Stimulated activated CD4-positive, alpha-beta T cell treated with anti-CD3 and anti-CD28 coated beads, Interleukin-4, amount 100 ng/mL, for 1 hour (primary cell): ENCODE measurements at places on chromosomes 16 and 17.
A peak's percentile ranks its signal among the peaks of the same experiment; 100 is the strongest.

DNA sequence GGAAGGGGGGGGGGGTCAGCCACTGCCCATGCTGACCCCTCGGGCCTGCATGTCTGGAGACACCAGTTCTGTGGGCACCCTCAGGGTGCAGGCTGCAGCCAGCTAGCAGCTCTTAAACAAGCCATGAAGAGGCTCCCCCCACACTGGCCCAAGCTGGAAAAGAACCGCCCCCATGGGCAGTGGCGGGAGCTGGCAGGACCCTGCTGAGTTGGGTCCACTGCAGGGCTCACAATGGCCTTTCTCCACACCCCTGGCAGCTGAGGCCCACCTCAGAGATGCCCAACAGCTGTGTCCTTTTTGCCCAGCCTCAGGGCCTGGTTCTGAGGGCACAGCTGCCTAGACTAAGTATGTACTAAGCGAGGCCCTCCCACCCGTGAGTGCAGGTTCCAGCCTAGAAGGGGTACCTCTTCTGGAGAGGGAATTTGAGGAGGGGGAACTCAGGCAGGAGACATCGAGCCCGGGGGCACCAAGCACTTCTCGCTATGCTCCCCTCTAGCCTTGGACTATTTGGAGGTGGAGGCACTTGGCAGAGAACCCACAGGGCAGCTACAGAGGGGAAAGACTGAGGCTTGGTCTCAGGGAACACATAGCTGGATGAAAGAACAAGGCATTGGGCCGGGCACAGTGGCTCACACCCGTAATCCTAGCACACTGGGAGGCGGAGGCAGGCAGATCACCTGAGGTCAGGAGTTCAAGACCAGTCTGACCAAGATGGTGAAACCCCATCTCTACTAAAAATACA lies 3.2 kb downstream of the THRA start:
- no peak for DNase-seq

GRCh38 chr17:41428591-41429291 lies 4.4 kb upstream of the KRT37 start:
- DNase-seq, result no peak

GRCh38 chr16:18959031-18959505 lies 24.7 kb upstream of the TMC7 start:
- no peak for DNase-seq

DNA sequence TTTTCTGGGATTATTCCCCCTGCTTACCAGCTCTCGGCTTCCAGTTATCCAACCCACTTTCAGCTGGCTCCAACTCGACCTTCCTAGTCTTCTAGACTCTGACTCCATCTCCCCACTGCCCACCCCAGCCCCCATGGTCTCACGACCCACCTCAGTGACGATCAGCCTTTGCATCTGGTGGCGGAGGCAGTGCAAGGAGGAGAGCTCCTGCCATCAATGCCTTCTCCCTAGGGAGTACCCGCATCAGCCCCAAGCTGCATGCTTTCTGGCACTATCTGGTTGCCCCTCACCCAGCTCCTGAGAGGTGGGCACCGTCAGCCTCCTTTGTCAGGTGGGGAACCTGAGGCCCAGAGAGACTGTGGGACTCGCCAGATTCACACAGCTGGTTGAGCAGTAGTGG lies 72.6 kb upstream of the RPL38 start:
- no peak for DNase-seq

DNA sequence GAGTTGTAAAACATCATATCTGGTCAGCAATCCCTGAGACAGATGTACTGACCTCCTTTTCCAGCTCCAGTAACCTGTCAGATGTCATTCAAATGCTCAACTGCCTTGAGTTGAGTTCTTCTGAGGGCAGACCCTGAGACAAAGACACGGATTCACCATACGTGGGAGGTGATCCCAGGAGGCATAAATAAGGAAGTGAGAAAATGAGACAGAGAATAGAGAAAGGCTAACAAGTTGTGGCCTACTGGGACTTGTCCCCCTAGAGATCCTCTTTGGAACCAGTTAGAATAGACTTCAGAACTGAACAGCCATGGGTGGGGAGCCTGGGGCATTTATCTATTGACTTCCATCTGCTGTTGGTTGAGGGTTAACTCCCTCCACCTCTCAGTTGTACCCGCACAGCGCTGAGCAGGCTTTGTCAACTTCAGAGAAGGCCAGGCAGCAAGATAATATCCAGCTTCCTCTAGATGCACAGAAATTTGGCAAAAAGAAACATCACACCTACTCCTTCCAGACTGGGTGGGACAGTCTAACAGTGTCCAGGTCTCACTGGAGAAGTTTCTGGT lies 123.0 kb upstream of the DYNLRB2 start:
- no peak for DNase-seq

- DNase-seq, result no peak
Observed at GRCh38 chr17:34532281-34533065, 46.9 kb upstream of the TMEM132E start.

- no peak for DNase-seq
Observed at GRCh38 chr17:46889992-46890564, 32.9 kb upstream of the GOSR2 start.

DNA sequence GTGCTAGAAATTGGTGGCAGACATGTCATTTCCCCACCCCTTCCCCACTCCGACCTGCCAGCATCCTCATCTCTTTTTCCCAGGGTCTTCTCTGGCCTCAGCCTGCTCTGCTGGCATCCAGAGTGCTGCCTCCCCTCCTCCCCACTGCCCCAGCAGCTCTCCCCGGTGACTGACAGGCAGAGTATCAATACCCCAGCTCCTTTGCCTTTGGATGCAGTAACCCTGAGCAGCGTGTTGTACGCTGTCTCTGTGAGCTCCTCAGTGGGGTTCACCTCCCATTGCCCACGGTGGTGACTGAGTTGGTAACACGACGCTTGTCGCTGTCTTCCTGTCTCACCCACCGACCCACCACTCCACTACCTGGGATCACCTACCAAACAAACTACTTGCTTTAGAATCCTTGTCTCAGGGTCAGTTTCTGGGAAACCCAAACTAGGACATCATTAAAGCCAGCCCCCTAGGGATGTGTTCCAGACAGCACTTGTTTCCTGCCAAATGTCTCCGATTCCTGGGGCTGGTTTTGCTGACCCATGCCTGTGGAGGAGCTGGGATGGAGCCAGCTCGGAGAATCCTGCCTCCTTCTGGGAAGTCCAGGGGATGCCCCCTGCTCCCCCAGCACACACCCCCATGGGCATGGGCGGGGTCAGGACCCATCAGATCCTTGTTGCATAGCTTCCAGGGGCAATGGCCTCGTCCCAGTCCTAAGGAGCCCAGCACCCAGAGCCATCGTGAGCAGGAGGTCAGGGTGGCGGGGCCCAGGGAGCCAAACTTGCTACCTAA lies 8.3 kb upstream of the SBK1 start:
- DNase-seq, result no peak

- DNase-seq, result peak; percentile 93
Observed at GRCh38 chr17:76726231-76726775, at the start of gene JMJD6. TSS of gene JMJD6 (minus strand) at chr17:76726606. CDS start at chr17:76726475, 131 bp downstream.

- no peak for DNase-seq
Observed at GRCh38 chr17:63024716-63025115, 58.7 kb downstream of the TANC2 start.

GRCh38 chr16:71943887-71944286 lies 48.6 kb downstream of the IST1 start:
- DNase-seq, result no peak

- DNase-seq, result no peak
Observed at GRCh38 chr16:3175157-3176093, 12.6 kb upstream of the OR1F1 start.

- no peak for DNase-seq
Observed at GRCh38 chr16:81014672-81015071, 7.7 kb downstream of the CENPN start.

DNA sequence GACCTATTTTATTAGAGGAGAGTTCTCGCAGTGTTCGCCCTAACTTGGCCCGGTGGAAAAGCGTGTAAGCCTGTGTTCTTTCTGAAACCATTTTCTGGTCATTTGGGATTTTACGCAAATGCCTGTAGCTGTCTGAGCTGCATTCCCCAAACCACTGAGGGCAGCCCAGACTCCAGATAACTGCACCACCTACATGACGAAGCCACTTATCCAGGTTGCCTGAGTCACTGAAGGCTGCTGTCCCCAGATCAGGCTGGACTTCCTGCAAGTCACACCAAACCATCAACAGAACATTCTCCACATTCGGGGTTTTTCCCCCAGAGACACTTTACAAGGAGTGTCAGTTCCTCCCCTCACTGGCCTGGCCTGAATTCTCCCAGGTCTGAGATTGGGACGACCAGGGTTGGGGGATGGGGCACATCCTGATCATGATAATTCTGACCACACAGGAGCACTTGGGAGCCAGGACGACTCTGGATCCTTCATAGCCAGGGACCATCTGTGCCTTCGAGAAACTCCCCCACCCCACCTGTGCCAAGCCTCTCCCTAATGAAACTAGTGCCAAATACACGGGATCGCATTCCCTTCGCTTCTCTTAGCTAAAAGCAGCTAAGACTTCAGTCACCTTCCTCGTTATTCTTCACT lies 2.3 kb downstream of the RPRML start:
- no peak for DNase-seq

- no peak for DNase-seq
Observed at GRCh38 chr17:59668816-59669215, 38.4 kb downstream of the PTRH2 start.

- no peak for DNase-seq
Observed at GRCh38 chr17:2048805-2049204, 6.1 kb upstream of the HIC1 start.

- no peak for DNase-seq
Observed at GRCh38 chr16:88553739-88554138, 16.5 kb upstream of the ZC3H18 start.

GRCh38 chr17:39400547-39401411 lies 647 bp downstream of the FBXL20 start:
- DNase-seq, result peak; percentile 20

- no peak for DNase-seq
Observed at GRCh38 chr16:87959391-87959990, 8.3 kb downstream of the BANP start.

GRCh38 chr16:47060596-47060995 lies 83.1 kb downstream of the NETO2 start:
- no peak for DNase-seq

- DNase-seq, result no peak
Observed at GRCh38 chr17:5931616-5932015, 138.6 kb upstream of the WSCD1 start.

DNA sequence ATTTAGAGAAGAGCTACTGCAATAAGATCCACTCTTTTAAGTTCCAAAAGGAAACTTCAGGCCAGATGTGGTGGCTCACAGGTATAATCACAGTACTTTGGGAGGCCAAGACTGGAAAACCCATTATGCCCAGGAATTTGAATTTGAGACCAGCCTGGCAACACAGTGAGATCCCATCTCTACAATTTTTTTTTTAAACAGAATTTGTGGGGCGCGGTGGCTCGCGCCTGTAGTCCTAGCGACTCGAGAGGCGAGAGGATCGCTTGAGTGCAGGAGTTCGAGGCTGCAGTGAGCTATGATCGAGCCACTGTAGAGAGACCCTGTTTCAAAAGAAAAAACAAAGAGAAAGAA lies 793 bp downstream of the COG7 start:
- no peak for DNase-seq

DNA sequence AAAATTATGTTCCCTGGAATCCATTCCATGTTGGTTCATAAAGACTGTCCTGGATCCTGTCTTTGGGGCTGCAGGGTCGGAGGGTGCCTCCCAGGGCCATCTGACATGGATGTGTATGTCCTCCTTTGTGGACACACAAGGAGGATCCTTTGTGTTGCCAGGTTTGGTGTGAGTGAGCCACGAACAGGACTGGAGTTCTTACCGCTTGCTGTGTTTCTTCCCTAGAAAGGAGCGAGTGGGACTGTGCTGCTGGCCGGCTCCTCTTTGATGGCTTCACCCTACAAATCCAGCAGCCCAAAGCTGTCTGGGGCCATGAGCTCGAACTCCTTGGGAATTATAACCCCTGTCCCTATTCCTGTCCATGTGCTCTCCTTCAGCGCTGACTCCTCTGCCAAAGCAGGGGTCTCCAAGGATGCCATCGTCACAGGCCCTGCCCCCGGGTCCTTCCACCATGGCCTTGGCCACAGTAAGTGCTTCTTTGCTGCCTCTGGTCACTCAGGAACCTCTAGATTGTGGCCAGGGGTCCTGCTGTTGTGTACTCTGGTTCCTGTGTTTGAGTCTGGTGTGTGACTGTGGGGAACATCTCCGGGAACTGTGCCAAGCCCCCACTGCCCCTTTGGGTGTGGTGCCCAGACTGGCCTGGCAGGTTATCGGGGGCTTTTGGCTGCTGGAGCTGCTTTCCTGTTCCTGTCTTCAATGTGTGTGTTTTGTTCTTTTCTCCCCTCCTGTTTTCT lies 29.5 kb downstream of the UBN1 start:
- no peak for DNase-seq

GRCh38 chr17:61732169-61732568 lies 131.2 kb downstream of the BRIP1 start:
- DNase-seq, result no peak

DNA sequence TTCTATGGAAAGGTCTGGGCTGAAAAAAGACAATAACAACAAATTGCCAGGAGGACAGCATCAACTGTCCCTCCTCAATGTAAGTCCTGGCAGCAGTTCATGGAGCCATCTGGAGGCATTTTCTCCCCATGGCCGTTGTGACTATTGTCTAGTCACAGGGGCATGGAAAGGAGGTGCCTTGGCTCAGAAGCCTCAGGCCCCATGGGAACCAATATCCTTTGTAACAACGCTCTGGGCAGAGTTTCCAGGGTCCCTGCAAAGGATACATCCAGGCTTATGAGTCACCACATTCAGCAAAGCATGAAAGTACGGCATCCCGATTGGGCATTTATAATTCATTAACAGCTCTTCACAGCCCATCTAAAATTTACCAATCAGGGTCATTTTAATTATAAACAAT lies 85.2 kb downstream of the GLG1 start:
- DNase-seq, result no peak

DNA sequence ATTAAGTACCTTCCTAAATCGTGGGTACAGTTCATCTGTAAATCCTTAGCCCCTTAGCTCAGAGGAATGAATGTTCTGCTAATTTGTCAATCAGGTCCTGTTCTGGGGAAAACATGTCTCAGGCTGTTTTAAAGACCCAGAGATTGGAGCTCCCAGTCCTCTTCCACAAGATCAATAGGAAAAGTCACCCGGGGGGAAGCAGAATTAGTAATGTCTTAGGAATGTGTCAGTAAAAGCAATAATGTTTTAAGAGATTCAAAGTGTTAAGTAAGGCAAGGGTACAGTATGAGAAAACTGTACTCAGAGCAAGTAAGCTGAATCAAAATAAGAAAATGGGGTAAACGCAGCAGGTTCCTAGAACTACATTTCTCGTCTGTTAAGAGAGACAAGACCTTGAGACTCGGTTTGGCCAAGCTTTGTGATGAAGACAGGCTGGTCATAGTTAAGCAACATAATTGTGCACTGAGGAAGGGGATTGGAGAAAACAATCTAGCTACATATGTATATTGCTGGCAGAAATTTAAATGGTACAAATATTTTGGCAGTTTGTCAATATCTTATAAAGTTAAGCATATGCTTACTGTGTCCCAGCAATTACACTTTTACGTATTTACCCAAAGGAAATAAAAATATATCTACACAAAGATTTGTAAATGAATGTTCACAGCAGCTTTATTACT lies 192.9 kb upstream of the C17orf78 start:
- no peak for DNase-seq

GRCh38 chr16:56355786-56356275 lies 69.5 kb downstream of the AMFR start:
- no peak for DNase-seq

GRCh38 chr17:49260011-49260816 lies 29.6 kb upstream of the PHOSPHO1 start:
- peak; percentile 67 for DNase-seq
